ENCODE measurements at places on chromosomes 4 and X.
A peak's percentile ranks its signal among the peaks of the same experiment; 100 is the strongest.

GRCh38 chrX:31338991-31339350 is 267.1 kb upstream of the FTHL17 start:
- no peak for DNase-seq

- no peak for DNase-seq
Observed at GRCh38 chrX:54030329-54030728, 13.9 kb downstream of the PHF8 start.

- no peak for DNase-seq
Observed at GRCh38 chr4:110611968-110612447, 10.9 kb downstream of the PITX2 start.

GRCh38 chrX:54808109-54808604 is 612 bp downstream of the MAGED2 start:
- peak; percentile 62 for DNase-seq

- no peak for DNase-seq
Observed at GRCh38 chr4:162061214-162061613, 102.6 kb downstream of the FSTL5 start.

- no peak for DNase-seq
Observed at GRCh38 chr4:24913119-24913485, 260 bp upstream of the CCDC149 start.

GRCh38 chr4:139764686-139765310 is 99.2 kb downstream of the MGST2 start:
- DNase-seq: no peak

- no peak for DNase-seq
Observed at GRCh38 chr4:16021804-16022560, 59.0 kb upstream of the FGFBP2 start.

DNA sequence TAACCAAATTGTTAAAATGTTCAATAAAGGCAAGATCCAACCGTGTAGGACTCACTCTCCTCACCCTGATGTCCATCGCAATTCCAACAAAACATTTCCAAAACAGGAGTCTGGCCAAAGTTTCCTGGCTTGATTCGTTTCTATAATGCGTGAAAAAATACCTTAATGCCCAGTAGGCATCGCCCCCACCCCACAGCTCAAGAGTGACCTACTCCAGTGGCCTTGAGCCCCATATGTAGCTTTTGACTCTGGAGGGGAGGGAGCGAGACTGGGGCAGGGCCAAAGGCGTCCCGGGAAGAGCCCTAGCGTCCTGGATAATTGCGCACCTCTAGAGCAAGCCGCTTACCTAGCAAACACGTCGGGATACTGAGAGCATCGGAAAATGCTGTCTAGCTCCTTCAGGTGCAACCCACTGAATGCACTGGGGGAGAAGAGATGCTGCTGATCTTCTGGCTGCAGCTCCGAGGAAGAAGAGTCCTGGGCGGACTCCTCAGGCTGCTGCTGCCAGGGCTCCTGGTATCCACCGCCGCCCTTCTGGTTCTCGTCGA is 55.6 kb upstream of the NKAP start:
- no peak for DNase-seq

DNA sequence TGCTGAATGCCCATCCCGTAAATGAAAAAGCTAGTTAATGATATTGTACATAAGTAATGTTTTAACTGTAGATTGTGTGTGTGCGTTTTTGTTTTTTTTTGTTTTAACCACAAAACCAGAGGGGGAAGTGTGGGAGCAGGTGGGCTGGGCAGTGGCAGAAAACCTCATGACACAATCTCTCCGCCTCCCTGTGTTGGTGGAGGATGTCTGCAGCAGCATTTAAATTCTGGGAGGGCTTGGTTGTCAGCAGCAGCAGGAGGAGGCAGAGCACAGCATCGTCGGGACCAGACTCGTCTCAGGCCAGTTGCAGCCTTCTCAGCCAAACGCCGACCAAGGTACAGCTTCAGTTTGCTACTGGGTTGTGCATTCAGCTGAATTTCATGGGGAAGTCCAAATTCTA is at the start of gene SPP1:
Gene SPP1, plus strand, starts transcription at position 249 of the 400 bp plus-strand sequence. CDS start 1,182 bp downstream, outside the sequence.
- peak; percentile 22 for DNase-seq

Measured in SW480 (cell line).